ENCODE measurements at places on chromosomes 7 and 10.

GRCh38 chr10:19847321-19847720 lies 31.1 kb downstream of the PLXDC2 start:
- DNase-seq, result no peak

DNA sequence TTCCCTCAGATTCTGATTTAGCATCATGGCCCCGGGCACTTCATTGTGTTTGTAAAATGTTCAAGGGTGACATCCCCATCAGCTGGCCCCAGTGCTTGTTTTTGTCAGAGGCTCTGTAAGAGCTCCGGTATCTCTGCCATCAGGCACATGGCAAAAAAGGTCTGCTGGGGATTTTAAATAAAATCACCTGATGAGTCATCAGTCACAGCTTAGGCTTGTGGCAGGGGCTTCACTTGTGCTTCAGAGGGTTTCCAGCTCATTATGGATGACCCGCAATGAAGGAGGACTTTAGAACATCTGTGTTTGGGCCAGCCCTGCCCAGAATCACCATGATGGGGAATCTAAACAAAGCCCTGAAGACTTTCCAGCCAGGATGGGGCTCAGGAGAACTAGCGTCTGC lies 259.9 kb downstream of the ZEB1 start:
- DNase-seq, result no peak

DNA sequence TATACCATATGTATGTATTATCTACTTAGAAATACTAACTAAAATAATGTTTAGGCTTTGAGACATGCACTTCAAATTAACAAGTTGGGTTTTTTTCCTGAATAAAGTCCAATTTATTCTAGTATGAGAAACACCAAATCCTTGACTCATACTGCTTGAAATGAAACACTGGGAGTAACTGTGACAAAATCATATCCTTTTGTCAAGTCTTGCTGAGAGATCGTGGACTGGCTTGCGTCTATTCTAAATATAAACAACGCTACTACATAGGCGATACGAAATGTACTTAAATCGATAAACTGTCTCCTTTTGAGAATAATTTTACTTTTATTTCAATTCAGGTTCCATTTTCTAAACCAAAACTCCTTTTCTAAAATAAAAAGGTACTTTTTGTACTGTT lies 16.3 kb downstream of the SMURF1 start:
- no peak for DNase-seq

DNA sequence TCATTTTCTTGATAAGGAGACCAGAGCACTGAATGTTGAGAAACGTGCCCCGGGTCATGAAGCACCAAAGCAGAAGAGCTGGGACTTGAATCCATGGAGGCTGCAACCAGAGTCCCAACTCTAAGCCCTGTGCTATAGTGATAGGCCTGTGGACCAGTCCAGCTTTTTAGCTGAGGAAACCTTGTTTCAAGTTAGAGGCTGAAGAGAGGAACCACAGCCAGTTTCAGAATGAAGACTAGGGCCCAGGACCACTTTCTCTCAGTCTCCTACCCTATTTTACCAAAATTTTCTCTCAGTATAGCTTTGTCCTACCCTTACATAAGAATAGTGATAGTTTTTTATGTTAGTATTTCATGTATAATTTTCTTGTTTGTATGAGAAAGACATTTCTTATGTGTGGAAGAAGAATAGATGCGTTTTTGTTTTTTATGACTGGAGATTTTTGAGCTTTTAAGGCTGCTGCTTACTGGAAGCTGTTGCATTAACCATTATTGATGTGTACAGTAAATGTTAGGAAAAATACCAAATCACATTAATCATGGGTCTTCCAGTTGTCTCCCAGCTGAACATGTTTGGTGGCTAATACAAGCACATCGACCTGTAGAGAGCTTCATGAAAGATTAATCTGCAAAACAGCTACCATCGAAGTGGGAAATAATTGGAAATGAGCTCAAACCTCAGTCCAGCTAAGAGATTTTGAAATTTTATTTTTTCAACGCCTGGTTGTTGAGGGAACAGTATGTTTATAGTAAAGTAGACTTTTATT lies 45.0 kb upstream of the CSTF2T start:
- DNase-seq, result no peak

Data from MV-4-11 (cell line).